Stimulated activated CD8-positive, alpha-beta memory T cell treated with anti-CD3 and anti-CD28 coated beads, Interleukin-2, amount 100 ng/mL, for 1 hour (primary cell): ENCODE measurements at places on chromosomes 12 and 14.

- DNase-seq, result no peak
These were observed 12.5 kb downstream of the EGLN3 start for GRCh38 chr14:33938131-33938949.

- no peak for DNase-seq
These were observed 28.6 kb upstream of the PPM1H start for GRCh38 chr12:62963486-62964041.

- DNase-seq, result no peak
These were observed 36.1 kb downstream of the SSPN start for GRCh38 chr12:26231470-26231869.

DNA sequence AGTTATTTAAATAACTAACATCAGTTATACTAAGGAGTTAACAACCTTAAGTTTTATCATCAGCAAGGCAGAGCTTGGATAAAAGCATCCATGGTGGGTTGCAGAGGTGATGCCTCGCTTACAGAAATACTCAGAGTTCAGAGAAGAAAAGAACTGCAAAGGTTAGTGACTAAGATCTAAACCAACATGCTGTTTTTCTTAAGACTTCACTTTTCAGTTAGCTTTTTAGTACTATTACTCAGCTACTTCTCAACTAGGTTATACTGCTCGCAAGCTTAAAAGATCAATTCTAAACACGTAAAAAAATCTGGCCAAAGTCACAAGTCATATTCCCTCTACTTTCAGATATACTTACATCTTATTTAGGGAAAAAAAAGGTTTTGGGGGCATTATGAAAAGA lies 2.8 kb downstream of the PPP1CC start:
- DNase-seq, result no peak

DNA sequence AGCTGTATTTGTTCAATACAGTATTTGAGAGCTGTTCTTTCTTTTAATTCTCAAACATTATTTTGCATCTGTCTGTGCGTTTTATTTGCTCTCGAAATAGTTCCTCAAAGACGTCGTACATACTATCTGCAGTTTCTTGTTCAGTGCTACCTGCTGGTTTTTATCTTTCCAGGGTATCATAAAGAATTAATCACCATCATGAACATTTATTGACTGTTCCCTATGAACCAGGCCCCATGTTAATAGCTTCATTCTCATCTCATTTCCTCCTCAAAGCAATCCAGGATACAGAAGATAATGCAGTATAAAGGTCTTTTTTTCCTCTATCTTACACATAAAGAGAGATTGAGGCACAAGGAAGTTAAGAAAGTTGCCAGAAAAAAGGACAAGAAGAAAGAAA lies 211.8 kb downstream of the DACT1 start:
- DNase-seq, result no peak

DNA sequence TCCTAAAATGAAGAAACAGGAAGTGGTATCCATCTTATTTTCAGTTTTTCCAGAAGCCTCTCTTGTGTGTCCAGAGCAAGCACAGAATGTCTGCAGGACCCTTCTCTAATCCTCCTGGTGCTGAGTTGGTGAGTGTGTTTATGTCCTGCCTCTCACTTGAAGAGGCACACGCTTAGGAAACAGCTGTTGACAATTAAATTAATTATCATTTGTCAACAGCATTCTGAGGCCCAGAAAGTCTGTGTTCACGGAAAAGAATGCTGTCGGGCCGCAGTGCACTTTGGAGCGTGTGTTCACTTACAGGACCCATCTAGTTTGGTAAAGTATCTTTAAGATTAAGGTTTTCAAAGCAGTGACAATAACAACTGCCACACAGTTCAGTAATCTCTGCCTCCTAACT lies 70.5 kb downstream of the LMNTD1 start:
- DNase-seq, result no peak

- DNase-seq, result no peak
These were observed 327.2 kb downstream of the RAD51B start for GRCh38 chr14:68146818-68147217.

- DNase-seq, result no peak
These were observed 12.1 kb downstream of the KRT85 start for GRCh38 chr12:52355176-52355575.

DNA sequence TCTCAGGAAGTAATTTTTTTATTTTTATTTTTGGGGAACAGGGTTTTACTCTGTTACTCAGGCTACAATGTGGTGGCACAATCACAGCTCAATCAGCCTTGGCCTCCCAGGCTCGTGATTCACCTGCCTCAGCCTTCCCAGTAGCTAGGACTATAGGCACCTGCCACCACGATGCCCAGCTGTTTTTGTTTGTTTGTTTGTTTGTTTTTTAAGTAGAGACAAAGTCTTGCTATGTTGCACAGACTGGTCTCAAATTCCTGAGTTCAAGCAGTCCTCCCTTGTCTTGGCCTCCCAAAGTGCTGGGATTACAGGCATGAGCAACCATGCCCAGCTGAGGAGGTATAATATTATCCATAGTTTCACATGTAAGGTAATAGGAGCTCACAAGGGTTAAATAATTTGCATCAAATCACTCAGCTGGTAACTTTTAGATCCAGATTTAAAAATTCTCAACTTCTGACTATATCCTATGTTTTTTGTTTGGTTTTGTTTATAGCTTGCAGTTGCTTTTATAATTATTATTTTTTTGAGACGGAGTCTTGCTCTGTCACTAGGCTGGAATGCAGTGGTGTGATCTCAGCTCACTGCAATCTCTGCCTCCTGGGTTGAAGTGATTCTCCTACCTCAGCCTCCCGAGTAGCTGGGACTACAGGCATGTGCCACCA lies 629.3 kb downstream of the DIO2 start:
- no peak for DNase-seq

- DNase-seq, result no peak
These were observed 129.9 kb downstream of the KCNA5 start for GRCh38 chr12:5173511-5174011.

- DNase-seq, result no peak
These were observed 392.5 kb downstream of the ADAMTS20 start for GRCh38 chr12:43159506-43159905.

DNA sequence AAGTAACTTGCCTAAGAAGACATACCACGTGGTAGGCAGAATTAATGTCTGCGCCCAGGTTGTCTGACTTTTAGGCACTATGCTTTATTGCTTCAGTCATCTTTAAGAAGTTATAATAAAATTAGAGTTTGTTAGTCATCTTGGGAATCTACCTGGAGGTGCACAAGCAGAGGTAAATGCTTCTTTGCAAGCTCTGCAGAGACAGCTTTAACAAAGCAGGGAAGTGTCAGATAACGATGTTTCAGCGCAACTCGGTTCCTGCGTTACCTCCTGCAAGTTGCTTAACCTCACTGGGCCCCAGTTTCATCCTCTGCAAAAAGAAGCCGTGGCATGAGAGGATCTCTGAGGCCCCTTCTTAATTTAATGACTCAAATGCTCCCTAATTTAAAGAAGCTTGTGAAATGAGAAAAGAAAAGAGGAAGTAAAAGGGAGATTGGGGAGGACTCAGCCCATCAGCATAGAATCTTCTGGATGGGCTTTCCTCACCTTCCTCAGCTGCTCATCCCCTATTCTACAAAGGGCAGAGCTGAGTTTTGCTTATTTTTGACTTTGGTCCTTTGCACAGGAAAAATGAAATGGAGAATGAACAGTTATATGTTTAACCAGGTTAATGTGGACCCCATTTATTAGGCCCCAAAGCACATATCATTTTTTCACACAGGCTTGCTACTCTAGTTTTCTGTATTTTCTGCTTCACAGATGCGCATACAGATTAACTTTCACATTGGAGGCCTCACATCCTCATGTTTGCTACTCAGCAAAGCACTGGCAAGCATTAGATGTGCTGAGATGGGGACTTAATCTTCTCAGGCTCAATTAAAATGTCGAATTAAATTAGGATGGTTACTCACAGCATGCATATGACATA lies 5.1 kb downstream of the ARHGDIB start:
- no peak for DNase-seq

DNA sequence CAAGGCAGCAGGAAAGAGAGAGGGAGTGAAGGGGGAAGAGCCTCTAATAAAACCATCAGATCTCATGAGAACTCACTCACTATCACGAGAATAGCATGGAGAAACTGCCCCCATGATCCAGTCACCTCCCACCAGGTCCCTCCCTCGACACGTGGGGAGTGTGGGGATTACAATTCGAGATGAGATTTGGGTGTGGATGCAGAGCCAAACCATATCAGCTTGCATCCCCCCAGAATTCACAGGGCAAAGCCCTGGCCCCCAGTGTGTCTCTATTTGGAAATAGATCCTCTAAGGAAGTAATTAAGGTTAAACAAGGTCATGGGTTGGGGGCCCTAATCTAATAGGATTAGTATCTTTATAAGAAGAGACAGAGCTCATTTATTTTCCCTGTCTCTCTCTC lies 56.1 kb upstream of the TCL1A start:
- DNase-seq, result no peak

DNA sequence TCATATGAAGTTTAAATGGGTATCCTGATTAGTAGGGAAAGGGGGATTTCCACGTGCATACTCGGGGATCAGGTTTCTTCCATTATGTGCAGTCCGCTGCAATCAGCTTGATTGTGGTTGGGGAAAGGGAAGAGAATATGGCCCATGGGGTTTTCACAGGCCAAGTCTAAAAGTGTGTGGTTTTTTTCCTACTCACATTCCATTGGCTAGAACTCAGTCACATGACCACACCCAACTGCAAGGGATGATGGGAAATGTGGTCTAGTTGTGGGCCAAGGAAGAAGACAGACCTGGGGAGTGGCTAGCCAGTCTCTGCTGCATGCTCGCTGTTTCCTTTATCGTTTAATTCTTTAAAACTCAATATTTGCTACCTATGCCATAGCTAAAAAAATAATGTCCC lies 105.1 kb downstream of the PRIMA1 start:
- DNase-seq, result no peak

GRCh38 chr12:70928071-70928470 lies 7.5 kb upstream of the PTPRR start:
- DNase-seq, result no peak

GRCh38 chr14:24960816-24961215 lies 89.1 kb downstream of the STXBP6 start:
- no peak for DNase-seq

DNA sequence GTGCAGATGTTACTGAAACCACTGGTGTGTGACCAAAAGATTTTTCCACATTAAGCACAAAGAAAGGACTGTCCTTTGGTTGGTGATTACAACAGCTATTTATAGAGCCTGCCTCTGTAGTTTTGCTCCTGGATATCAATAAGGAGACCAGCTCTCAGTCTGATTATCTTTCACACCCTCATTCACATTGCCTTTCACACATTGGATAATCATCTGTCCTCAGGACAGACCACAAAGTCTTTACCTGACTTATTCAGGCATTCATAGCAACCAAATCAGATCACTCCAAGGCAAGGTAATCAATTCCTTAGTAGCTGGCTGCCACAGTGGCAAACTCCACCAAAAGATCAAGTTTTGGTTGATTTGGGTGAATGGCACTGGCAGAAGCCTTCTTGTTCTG lies 59.6 kb upstream of the CPSF6 start:
- no peak for DNase-seq

- no peak for DNase-seq
These were observed 14.0 kb upstream of the PEX5 start for GRCh38 chr12:7175493-7175892.

GRCh38 chr14:43418324-43418723 lies 1088.8 kb downstream of the FSCB start:
- no peak for DNase-seq

DNA sequence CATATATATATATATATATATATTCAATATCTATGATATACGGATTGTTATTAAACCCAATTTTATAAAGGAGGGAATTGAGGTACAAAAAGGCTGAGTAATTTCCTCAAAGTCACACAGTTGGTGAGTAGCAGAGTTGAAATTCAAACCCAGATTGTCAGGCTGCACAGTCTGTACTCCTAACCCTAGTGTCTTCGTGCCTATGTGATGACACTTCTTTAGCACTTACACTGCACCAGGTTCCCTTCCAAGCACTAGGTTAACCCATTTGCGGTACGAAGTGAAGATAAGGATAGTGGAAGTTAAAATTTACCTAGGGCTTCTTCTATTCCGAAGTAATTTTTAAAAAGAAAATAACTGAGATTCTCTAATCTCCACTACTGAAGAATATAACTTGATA lies 125.1 kb upstream of the TSPAN8 start:
- no peak for DNase-seq

- DNase-seq, result no peak
These were observed 45.8 kb downstream of the NINJ2 start for GRCh38 chr12:617304-617915.

- DNase-seq, result no peak
These were observed 378.8 kb upstream of the SOX5 start for GRCh38 chr12:24328261-24328660.

- DNase-seq, result no peak
These were observed 20.5 kb downstream of the FOXN4 start for GRCh38 chr12:109288571-109288970.

GRCh38 chr14:56295743-56296142 lies 177.5 kb downstream of the PELI2 start:
- no peak for DNase-seq

DNA sequence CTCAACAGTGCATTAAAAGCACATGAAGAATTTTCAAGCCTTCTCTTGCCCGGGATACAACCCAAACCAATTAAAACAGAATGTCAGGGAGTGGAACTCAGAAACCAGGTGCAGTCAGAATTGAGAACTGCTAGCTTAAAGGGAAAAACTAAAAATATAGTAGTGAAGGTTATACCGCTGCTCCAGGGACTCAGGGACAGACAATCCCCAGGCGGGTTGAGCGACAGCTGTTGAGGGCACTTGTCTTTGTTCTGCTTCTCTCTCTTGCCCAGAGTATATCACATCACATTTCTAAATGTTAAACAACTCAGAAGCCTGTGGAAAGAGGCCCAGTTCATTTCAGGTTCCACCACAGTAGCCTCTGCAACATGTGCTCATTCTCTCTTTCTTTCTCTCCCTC lies 93.1 kb downstream of the SLC5A8 start:
- no peak for DNase-seq

- DNase-seq, result no peak
These were observed 384.5 kb downstream of the SEC23A start for GRCh38 chr14:38718519-38718918.

DNA sequence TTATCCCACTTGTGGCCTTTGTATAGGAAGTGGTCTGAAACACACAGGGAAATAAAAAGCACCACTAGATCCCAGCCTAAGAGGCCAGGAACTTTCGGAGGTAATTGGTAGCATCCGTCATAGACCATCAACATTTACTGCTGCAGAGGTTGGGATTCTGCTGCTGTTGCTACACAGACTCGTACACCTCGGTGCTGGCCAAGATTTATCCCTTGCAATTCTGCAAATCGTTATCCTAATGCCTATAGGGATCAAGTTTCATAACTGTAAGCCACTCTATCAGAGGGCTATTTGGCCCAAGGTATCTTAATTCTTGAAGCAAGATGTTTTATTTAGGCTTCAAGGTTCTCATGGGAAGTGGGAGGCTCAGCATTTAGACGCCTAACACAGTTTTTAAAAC lies 913.6 kb downstream of the GALC start:
- DNase-seq, result no peak

GRCh38 chr14:35247777-35248475 lies 44.3 kb upstream of the PSMA6 start:
- no peak for DNase-seq

DNA sequence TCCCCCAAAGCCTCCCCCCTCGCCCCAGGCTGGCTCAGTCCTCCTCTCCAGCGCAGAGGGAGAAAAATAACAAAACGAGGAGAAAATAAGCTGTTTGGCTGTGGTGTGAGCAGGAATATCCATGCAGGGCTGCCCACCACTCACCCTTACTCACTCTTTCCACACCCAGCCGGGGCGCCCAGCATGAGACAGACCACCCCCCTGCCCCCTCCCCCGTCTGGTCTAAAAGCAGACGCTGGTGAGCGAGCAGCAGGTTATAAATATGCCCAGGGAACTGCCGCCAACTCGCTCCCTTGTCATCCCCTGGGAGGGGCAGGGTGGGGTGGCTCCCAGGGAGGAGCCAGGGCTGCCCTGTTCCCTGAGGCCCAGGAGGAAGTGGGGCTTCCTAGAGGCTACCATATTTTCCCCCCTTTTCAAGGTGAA lies 7.4 kb downstream of the WNT1 start:
- no peak for DNase-seq
